ENCODE measurements at places on chromosomes 6 and 20.

DNA sequence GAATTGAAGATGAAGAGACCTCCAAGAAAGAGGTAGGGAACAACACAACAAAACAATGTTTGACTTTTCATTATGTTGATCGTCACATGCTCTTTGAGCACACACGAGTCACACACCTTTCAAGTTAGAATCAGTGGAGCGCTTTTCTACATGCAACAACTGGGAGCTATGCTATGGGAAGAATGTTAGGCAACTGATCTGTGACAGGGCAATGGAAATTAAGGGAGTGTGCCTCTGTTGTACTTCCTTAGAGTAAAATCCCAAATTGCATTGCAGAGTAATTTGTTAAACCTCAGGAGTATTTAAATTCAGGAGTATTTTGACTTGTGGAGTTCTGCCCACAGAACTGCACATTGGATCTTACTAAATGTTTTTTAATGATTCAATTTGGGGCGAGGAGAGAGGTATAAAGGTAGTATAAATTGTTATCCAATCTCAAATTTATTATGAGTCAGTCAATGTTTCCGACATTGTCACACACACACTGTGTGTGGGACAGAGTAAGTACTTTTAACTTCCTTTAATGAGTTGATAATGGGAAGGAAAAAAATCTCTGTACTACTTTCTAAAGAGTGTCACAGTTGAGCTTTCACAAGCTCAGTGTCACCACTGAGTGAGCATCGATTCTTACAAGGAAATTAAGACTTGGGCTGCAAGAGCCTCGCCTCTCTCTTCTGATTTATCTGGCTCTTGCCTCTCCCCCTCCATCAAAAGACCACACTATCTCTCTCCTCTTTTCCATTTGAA lies 10.7 kb downstream of the GNAS start:
- no peak for DNase-seq

DNA sequence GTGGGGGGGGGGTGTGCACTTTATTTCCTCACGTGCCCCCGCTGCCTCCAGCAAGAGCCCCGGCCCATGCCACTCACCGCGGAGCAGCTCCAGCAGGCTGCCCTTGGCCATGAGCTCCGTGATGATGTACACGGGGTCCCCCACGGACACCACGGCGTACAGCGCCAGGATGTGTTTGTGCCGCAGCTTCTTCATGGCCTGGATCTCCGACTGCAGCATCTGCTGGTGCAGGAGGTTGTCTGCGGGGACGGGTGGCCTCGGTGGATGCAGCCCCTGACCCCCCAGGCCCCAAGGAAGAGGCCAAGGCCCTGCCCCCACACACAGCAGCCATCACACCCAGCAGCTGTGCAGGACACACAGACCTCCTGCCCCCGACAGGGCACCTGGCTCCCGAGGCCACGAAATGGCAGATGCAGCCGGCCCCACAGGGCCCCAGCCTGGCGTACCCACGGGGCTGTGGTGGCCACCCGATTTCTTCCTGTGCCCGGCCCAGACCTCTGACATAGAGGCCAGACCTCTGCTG lies 4.7 kb downstream of the PTK6 start:
- DNase-seq = no peak

GRCh38 chr6:13586603-13587542 lies 12.5 kb downstream of the SIRT5 start:
- no peak for DNase-seq

- DNase-seq = no peak
Measured at GRCh38 chr6:32288426-32288825, 64.6 kb upstream of the NOTCH4 start.

- DNase-seq = no peak
Measured at GRCh38 chr20:23086931-23087411, 847 bp upstream of the CD93 start.

DNA sequence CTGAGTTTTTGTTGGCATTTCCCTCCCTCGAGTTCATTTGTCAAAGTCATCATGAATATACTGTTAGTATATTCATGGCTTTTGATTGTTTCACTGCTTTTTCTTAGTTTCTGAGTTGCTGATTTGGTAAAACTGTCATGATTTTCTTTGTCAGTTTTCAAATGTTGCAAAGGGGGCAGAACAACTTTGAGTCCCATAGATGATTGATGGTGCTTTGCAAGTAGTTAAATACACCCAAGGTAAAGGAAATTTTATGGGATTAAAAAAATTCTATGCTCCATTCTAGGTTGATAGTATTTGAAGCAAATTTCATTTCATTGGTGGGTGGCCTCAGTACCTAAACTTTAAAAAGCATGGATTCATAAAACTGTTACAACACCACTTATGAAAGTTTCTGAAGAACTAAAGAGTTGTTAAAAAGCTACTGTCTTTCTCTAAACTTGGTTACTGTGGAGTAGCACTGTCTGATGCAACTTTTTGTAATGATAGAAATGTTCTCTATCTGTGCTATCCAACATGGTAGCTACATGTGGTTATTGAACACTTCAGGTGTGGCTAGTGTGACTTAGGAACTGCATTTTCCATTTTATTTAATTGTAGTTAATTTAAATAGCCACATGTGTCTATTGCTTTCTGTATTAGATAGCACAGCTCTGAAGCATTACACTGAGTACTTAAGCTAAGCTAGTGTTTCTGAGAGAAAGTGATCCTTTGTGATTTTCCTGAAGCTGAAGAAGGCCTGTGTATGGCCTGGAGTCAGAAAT lies 153.6 kb downstream of the ZFAND3 start:
- DNase-seq = no peak

DNA sequence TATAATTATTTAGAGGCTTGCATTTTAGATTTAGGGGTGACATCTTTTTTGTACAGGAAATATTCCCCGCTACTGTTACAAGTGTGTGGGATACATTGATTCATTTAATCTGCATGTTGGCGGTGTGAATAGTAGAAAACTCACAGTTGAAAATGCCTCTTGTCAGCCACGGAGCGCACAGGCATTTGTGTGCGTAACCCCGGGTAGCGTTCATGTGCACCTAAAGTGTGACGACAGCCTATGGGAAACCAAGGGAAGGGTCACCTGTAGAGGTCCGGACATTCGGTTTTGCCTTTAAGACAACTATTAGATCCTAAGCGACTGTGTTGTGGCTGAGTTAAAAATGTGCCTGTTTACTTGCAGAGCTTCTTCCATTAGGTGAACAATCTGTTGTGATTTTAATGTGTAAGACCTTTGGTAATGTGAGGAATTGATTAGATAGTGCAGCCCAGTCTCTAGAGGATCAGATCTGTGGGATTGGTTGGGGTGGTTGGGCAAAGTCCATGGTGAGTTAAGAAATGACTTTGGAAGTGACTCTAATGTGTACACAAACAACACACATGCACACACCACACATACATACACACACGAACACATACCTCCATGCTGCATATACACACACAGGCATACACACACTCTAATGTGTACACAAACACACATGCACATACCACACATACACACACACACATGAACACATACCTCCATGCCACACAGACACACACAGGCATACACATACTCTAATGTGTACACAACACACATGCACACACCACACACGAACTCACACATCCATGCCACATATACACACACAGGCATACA lies 15.7 kb downstream of the ERMARD start:
- DNase-seq = no peak

DNA sequence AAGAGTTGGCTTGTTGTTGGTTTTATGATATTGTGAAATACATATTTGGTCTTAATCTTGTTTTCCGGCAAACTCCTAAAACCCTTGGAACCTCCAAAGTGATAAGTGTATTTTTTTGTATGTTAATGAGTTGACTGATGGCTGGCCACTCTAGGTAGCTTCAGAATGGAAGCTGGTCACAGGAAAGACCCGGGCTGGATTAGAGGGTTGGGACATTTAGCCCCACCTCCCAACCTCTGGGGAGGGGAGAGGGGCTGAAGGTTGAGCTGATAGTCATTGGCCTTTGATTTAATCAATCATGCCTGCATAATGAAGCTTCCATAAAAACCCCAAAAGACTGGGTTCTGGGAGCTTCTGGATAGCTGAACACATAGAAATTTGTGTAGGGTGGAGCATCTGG lies 42.7 kb downstream of the SASH1 start:
- no peak for DNase-seq

DNA sequence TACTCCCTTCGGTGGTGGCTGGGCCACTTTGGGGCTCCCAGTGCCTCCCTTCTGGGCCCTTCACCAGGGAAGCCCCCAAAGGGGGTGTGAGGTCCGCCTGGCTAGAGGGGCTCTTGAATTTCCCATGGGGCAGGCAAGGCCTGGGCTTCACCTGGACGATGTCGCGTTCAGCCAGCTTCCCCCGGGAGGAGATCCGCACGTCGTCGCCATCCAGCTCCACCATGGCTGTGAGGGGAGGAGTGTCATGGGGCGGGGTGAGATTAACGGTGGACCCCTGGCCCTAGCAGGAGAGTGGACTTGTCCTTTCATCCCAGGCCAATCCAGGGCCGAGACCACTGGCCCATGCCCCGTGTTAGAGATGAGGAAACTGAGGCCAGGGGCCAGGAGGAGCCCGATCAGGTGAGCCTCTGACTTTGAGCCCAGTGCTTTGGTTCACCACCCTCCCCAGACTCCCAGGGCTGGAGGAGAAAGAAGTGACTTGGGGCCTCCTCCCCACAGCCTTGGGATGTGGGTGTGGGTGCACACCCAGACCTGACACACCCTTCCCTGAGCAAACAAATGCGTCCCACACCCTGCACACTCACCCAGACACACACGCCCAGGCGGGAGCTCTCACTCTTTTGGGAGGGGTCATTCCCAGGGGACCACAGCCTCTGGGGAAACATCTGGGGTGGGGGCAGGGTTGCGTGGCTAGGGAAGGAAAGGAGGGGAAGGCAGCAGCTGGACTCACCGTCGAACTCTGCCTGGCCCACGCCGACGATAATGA lies 46.1 kb downstream of the RAB44 start:
- DNase-seq = no peak

DNA sequence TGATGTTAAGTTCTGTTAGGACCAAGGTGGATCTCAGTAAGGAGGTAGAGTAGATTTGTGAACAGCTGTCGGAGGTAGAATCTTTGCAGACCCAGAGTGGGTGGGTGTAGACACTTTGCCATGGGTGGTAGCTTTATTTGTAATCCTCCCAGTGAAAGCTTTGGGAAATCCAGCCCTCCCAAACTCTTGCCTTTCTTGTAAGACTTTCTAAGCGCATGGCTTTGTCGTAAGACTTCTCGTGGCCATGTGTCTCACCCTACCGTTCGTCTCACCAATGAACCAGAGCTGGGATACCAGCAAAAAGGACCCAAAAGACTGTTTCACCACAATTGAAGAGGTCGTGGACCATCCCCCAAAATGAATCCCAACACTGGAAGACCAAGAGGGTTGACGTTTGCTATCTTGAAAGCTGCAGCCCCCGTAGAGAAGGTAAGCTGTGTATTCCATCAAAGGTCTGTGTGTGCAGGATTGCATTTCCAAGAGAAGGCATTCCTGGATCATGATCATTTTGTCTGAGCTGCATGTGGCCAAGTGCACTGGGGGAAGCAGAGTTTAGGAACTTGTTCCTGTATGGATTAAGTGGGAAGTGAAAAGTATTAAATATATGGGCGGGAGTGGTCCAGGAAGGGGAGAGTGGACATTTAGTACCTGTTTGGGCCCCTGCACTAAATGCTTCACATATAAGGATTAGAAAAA lies 5.8 kb upstream of the TMEM14A start:
- DNase-seq = no peak

DNA sequence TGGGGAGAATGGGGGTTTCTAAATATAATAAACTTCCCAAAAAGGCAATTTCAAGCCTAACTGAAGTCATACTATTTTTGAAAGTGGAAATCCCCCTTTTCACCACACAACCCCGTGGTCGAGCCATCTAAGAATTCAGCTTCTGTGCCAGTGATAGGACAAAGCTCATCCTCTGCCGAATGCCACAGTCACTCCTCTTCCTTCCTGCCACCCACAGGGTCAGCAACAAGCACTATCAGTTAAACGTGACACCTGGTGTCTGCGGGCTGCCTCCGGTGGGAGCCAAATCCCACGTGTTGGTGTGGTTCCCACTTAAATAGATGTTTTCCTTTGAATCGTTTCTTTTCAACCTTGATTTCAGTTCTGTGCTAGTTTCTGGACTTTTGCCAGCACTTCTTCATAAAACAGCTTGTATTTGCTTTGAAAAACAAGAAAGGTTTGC lies 60.7 kb downstream of the TNFAIP3 start:
- no peak for DNase-seq

DNA sequence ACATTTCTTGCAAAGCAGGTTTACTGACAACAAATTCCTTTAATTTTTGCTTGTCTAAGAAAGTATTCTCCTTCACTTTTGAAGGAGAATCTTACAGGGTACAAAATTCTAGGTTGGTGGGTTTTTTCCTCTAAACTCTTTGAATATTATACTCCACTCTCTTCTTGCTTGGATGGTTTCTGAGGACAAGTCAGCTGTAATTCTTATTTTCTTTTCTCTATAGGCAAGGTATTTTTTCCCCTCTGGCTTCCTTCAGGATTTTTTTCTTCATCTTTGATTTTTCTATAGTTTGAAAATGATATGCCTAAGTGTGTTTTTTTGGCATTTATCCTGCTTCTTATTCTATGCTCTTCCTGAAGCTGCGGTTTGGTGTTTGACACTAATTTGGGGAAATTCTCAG lies 112.5 kb upstream of the HIVEP1 start:
- no peak for DNase-seq

DNA sequence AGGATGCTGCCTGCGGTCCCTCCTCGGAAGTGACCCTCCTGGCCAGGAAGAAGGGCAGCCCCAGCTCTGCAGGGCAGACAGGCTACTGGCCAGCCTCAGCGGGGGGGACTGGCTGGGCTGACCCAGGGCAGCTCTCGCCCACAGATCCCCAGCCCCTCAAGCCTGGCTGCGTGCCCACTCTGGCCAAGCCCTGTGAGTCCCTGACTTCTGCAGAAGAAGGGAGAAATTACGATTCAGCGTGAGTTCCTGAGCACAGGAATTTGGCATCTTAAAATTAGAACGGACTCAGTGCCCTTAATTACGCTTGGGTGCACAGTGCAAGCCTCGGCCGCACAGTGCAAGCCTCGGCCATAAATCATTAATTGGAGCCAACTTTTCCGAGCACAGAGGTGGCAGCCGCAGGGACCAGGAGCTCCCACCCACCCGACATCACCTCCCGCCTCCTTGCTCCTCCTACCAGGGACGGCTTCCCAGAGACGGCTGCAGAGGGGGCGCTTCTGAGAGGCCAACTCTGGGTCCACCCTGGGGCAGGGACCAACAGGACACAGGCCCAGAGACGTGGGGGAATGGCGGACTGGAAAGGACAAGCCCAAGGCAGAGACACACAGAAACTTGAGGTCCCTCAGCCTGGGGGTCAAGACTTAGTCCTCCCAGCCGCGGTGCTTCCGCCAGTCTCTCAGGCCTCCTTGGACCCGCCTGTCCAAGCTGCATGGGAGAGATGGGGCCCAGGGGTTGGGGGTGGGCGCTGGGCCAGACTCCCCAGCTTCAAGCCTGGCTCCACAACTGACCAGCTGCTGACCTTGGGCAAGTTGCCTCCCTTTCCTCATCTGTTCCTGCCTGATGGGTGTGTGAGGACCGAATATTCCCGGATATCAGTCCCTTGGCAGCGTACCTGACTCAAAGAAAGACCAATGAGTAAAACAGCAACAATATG lies 165.4 kb downstream of the TAF4 start:
- no peak for DNase-seq

Measured in left renal pelvis (tissue), 4 donors.